NCI-H510A (cell line): ENCODE measurements at places on chromosomes 2 and 18.
A peak's percentile ranks its signal among the peaks of the same experiment; 100 is the strongest.

GRCh38 chr2:60469536-60470317, 83.7 kb downstream of the BCL11A start:
- DNase-seq, result no peak

GRCh38 chr18:48152549-48152948, 222.1 kb upstream of the SMAD2 start:
- no peak for DNase-seq

DNA sequence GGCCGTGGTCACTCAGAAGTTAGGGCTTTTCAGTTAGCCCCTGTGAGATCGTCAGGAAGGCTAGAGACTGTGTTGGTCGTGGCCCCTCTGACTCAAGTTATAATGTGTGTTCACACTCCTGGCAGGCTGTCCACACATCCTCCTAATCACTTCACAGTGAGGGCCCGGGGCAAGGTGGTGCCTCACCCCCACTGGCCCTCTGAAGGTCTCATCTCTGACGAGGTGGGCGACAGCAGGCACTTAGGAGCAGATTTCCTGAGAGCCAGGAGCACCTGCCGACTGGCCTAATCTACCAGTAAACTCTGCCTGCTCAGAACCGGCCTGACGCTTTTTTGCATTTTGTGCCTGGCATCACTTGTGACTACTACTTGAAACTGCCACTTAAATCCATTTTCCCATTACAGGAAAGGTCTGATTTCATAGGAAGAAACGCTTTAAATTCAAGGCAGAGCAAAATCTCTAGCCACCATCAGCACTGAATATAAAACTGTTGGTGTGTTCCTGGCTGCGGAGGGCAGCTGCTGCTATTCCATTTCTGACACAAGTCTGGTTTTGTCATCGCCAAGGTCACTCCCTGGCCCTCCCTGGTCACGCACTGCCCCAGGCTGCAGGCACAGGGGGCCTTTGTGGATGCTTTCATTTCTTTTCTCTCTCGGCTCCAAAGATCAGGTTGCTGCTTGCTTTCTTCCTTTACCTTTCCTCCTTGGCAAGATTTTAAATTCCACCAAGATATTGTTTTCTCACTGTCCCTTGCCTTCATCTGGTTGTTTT, 48.0 kb downstream of the RAB12 start:
- peak; percentile 50 for DNase-seq

GRCh38 chr2:211724933-211725332, 813.7 kb downstream of the ERBB4 start:
- DNase-seq, result no peak

- DNase-seq, result no peak
Observed at GRCh38 chr2:59726228-59727120, 827.0 kb downstream of the BCL11A start.

- no peak for DNase-seq
Observed at GRCh38 chr18:31079973-31080372, 22.2 kb downstream of the DSC2 start.

GRCh38 chr2:12661489-12661888, 55.2 kb upstream of the TRIB2 start:
- no peak for DNase-seq

- DNase-seq, result no peak
Observed at GRCh38 chr18:9380621-9381395, 46.2 kb downstream of the TWSG1 start.

GRCh38 chr2:202605174-202605573, 29.6 kb upstream of the FAM117B start:
- no peak for DNase-seq

DNA sequence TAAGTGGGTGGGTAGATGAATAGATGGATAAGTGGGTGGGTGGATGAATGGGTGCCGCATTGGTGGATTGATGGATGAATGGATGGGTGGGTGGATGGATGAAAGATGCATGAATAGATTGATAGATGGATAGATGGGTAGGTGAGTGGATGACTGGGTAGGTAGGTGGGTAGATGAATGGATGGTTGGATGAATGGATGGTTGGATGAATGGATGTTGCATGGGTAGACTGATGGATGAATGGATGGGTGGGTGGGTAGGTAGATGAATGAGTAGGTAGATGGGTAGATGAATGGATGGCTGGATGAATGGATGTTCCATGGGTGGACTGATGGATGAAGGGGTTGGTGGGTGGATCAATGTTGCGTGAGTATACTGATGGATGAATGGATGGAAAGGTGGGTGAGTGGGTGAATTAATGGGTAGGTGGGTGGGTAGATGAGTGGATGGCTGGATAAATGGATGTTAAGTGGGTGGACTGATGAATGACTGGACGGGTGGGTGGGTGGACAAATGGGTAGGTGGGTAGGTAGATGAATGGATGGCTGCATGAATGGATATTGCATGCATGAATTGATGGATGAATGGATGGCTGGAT, 30.5 kb downstream of the ANKMY1 start:
- no peak for DNase-seq

DNA sequence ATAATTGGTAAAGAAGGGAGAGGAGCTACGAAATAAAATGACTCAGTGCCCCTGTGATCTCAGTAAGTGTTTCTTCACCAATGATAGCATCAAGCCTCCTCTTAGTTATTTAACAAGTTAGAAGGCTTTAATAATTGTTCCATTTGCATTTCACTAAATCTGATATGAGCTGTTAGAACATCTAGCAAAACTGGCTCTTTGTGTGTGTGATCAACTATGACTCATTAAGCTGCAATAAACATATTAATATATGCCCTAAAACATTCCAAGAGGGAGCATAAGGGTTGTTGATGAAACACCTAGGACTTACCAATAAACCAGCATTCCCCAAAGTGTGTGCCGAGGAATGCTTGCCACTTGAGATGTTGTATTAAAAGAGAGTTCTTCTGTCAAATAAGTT, 115.2 kb downstream of the OSBPL6 start:
- no peak for DNase-seq

DNA sequence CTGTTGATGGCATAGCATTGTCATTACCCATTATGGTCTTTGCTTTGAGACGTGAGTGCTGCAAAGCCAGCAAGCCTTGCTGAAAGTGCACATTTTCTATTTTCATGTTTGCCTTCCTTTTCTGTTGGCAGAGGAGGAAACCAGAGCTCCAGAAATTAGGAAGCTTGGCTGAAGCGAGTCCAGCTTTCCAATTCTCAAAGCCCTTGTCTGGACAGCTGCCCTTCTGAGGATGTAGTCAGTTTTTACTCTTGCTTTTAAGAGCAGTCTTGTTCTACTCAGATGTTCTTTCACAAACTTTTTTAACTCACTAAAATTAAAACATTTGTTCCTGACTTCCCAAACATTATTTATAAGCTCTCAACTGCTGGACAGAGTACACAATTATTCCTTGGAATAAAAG, 93.8 kb downstream of the ICOS start:
- no peak for DNase-seq

DNA sequence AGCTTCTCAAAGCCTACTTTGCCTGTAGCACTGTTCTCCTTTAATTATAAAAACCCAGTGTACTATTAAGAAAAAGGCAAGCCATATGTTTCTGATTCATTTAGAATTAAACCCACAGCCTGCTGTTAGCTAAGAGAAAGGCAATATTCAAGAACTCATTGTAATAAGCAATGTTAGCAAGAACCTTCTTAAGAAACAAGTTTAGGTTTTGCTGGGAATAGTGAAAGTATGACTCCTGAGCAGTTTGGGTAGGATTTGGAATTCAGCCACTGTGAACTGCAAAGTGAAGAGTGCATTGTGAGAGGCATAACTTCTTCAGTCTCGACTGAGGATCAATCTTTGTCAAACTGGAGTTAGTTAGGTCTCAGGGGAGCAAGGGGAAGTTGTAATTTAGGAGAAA, 206.5 kb upstream of the NT5C1B start:
- no peak for DNase-seq

GRCh38 chr2:9100080-9100876, 96.8 kb upstream of the MBOAT2 start:
- no peak for DNase-seq

GRCh38 chr2:147711031-147711430, 133.8 kb upstream of the ACVR2A start:
- DNase-seq, result no peak

- no peak for DNase-seq
Observed at GRCh38 chr2:16084274-16084673, 143.9 kb downstream of the MYCN start.

- no peak for DNase-seq
Observed at GRCh38 chr2:217419055-217419671, 559.3 kb upstream of the TNP1 start.

DNA sequence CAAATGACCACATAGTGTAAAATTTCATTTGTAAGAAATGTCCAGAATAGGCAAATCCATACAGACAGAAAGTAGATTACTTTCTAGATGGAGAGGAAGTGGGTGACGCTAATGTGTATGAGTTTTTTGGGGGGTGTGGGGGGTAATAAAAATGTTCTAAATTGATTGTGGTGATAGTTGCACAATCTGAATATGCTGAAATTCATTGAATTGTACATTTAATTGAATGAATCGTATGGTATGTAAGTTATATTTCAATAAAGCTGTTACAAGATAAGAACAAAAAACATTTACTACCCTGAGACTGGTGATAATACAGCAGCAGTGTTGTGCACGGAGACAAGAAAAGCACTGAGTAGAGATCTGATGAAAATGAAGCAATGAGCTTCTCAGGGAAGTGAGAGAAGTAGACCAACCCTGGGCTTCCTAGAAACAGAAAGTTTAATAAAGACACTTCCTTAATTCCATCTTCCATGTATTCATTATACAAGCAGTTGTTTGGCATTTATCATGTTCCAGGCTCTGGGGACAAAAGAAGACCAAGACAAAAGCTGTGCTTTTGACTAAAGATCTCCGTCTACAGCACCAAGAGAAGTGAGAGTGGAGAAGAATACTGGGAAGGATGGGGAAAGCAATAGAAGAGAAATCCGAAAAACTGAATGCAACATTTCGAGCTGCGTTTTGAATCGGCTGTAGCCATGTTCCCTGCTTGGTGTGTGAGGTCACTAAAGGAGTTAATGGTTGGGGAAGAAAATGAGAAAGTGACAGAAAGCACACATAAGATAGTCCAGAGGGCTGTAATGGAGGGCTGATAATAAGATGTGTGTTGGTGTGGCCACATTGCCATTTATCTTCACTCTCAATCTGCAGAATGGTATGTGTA, 1.8 kb upstream of the PDE11A start:
- DNase-seq, result no peak

DNA sequence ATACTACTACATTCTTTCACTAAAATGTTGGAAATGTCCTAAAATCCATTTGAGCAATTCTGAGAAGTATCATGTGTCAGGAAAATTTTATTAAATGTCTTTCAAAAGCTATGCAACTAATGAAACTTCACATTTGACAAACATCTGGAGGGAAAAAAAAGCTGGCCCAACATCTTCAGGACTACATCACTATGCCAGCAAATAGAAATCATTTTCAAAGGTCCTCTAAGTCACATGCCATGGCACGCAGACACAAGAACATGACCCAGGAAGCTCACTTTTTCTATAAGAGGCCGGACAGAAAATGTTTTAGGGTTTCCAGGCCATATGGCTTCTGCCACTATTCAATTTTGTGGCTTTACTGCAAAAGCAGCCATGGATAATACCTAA, 11.6 kb downstream of the KANSL3 start:
- DNase-seq, result no peak

- no peak for DNase-seq
Observed at GRCh38 chr2:9832586-9832985, 10.7 kb upstream of the TAF1B start.

DNA sequence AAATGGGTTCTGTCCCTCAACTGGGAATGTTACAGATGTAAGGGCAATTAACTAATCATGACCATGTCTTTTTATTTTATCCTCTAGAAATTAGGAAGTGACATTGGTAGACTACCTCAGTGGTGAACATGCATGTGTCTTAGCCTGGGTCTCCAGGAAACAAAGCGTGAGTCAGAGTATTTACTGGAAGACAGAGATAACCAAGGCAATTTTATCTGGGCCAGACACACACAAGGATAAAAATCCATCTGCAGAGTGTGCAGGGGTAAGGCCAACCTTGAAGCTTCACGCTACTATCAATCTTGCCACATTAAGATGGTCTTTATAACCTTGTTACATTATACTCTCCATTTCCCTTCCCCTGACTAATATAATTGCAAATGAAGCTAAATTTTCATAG, 487.5 kb downstream of the SUCLG1 start:
- DNase-seq, result no peak

DNA sequence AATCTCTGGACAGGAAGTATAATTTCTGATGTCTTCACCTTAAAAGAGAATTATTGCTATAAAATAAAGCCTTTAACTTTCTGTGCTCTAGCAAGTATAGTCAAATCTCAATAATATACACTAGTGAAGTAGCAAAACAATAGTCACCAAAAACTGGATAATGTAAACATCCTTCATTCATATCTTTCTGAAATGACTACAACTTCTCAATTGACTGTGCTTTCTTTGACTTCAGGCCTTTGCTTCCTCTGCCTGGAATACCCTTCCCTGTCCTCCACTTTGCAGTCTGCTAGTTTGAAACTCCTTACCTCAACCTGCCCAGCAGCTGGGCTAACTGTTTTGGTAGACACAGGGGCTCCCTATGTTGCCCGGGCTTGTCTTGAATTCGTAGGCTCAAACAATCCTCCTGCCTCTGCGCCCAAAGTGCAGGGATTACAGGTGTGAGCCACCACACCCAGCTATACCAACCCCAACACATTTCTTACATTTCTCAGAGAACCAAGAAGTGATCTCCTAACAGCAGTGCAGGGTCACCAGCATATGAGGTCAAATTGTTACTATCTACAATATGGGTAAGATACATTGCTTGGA, 6.6 kb upstream of the PCBP1 start:
- no peak for DNase-seq

DNA sequence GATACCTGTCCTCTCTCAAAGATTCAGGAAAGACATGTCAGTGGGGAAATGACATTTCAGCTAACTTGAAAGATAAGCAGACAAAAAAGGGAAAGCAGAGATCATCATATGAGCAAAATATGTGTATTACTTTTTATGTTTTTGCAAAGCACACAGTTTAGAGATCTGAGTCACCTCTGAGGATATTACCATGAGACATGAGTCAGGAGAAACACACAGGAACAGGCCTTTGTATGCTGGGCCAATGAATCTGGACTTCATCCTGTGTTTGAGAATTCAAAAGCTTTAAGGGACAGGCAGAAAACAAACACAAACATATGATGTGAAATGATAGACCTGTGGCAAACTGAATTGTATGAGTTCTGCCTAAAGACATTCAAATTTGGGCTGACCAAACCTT, 306.0 kb upstream of the EPC2 start:
- DNase-seq, result no peak

- no peak for DNase-seq
Observed at GRCh38 chr2:113823716-113824595, 65.9 kb upstream of the ACTR3 start.

GRCh38 chr2:103437161-103437560, 675.3 kb downstream of the TMEM182 start:
- no peak for DNase-seq

DNA sequence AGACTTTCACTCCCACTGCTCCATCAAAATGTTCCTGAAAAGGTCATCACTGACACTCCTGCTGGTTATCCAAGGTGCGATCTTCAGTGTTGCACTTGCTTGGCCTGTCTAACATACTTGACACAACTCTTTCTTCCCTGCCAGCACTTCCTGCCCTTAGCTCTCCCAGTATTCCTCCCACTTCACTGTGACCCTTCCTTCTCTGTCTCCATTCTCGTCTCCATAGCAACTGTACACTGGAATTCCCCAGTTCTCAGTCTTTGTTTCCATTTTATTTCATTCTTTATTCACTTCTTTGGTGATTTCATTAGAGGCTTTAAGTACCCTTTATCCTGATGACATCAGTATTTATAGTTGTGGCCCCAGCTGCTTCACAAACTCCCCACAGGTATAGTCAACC, 333.0 kb downstream of the IRS1 start:
- no peak for DNase-seq
